Activated T-cell treated with anti-CD3 and anti-CD28 coated beads, Interleukin-2, amount 50 U/mL, for 72 hours (primary cell): ENCODE measurements at places on chromosomes 3 and 15.

DNA sequence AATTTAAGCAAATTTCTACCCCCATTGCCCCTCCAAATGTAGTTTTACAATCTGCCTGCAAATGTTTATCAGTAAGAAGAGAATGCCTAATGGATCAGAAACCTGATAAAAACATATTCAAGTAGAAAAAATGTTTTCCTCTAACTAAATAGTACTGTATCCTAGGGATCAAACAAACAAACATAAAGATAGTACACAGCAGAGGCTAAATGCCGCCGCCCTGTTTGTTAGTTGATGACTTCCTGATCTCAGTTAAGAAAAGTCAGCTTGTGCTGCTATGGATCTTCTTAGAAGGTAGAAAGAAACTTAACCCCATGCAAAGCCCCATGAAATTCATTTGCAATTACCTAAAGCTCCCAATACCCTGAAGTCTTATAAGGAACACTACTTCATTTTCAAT lies 387.3 kb upstream of the THBS1 start:
- DNase-seq = no peak

- DNase-seq = no peak
Measured at GRCh38 chr15:92963794-92964193, 63.7 kb downstream of the CHD2 start.

GRCh38 chr3:68482565-68482964 lies 449.8 kb downstream of the TAFA4 start:
- DNase-seq = no peak

DNA sequence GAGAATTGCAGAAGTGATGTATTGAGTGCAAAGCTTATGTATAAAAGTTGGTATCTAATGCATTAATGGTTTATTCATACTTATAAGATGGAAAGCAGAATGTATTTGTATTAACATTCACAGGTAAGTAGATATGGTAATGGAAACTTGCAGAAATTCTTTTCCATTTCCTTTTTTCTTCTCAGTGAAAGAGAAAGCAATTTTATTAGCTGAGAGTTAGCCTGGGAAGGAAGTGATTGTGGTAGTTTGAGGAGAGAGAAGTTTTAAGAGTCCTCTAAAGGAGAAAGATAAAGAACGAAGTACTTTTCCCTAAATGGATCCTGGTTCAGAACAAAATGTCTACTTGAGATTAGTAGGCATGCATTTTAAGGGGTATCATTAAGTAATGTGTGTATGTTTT lies 60.1 kb upstream of the OSTN start:
- no peak for DNase-seq

GRCh38 chr3:121619691-121620090 lies 26.5 kb downstream of the FBXO40 start:
- DNase-seq = no peak

GRCh38 chr15:35723852-35724251 lies 177.9 kb upstream of the DPH6 start:
- no peak for DNase-seq

DNA sequence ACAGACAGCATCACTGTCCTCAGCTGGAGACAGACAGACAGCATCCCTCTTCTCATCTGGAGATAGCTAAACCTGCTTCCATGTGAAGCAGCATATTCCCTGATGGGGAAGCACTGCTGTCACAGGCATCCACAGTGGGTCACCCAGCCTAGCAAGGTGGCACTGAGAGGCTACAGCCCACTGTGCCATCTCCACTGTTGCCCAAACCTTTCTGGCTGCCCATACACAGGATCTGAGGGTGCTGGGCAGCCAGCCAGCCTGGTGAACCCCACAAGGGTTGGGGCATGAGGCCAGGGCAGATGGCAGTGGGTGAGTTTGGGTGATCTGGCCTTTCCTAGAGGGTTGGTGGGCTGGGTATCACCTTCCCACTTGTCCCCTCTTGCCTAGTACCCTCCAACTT lies 11.7 kb downstream of the CHST13 start:
- DNase-seq = no peak

GRCh38 chr3:168476360-168476980 lies 380.7 kb upstream of the GOLIM4 start:
- DNase-seq = no peak

DNA sequence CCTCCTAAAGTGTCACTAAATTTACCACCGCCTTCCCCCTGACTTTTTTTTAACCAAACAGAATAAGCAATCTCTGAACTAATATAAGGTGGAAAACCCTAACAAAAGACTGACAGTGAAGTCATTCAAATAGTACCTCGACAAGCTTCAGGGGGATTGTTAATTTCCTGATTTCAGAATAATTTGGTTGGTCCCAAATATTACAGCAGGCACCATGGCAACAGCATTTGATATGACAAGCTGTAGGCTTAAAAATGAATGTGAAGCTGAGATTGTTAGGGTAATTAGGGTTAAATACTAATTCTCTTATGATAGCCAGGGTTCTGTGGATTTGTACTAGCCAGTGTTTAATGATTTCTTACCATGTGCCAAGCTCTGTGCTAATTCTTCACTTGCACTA lies 63.5 kb upstream of the GOLGA8B start:
- no peak for DNase-seq

DNA sequence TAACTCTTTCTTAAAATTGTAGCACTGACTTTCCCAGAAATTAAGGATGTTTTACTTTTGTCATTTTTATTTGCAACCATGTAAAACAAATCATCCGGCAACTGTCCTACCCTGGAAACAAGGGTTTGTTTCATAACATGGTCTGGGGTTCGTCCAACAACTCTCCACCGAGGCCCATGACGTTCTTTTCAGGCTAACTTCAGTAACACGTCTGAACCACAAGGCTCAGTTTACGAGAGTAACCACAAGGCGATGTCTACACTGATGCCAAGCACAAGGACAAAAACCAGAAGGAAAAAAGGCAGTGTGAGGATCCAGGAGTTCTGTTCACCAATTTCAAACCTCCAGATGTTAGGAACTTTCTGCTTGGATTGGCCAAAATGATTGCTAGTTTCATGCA lies 546.1 kb downstream of the NTRK3 start:
- DNase-seq = no peak

DNA sequence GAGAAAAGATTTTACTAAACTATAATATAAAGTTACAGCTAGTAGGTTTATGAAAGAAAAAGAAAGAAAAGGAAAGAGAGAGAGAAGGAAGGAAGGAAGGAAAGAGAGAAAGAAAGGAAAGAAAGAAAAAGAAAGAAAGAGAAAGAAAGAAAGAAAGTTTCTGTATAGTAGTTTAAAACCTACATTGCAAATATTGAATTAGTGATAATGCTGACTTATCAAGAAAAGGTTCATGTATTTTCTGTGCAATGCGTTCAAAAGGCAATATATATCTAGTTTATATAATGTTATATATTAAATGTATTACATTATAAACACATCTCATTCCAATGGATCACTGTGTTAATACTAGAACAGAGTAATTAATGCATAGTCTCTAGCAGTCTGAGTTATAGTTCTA lies 648.4 kb downstream of the ZBBX start:
- DNase-seq = no peak

- no peak for DNase-seq
Measured at GRCh38 chr3:16502347-16502908, 11.1 kb downstream of the RFTN1 start.

- no peak for DNase-seq
Measured at GRCh38 chr15:35583863-35584528, 38.0 kb upstream of the DPH6 start.

- DNase-seq = peak; percentile 1
Measured at GRCh38 chr15:70722266-70723121, 40.9 kb downstream of the UACA start.

DNA sequence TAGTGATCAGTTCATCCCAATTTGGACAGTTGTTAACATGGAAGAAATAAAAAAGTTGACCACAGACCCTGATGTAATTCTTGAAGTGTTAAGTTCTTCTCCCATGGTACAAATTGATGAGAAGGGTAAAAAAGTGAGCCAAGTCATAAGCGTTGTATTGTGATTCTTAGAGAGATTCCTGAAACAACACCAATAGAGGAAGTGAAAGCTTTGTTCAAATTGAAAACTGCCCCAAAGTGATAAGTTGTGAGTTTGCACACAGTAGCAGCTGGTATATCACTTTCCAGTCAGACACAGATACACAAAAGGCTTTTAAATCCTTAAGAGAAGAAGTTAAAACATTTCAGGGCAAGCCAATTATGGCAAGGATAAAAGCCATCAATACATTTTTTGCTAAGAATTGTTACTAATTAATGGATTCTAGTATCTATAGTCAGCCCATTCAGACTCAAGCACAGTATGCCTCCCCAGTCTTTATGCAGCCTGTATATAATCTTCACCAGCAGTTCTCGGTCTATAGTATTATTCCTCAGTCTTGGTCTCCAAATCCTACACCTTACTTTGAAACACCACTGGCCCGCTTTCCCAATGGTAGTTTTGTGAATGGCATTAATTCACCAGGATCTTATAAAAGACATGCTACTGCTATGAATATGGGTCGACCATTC lies 38.2 kb downstream of the CDIN1 start:
- DNase-seq = no peak

- DNase-seq = no peak
Measured at GRCh38 chr15:75844629-75845335, 1.5 kb downstream of the UBE2Q2 start.

DNA sequence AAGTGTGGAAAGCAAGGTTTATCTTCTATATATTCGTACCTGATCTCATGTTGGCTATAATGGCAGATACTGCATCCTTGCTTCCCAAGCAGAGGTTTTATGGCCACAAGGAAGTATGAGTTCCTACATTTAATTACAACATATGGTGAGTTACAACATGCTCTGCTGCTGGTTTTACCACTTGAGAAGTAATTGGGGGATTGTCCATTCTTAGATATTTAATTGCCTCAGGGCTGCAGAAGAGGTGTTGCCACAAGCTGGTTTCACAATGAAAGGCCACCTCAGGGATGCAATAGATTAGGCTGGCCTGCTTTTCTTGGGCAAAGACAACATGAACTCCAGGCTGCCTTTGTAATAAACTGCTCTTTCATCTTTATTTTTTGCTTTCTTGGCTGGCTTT lies 48.6 kb downstream of the RAP2B start:
- DNase-seq = no peak

DNA sequence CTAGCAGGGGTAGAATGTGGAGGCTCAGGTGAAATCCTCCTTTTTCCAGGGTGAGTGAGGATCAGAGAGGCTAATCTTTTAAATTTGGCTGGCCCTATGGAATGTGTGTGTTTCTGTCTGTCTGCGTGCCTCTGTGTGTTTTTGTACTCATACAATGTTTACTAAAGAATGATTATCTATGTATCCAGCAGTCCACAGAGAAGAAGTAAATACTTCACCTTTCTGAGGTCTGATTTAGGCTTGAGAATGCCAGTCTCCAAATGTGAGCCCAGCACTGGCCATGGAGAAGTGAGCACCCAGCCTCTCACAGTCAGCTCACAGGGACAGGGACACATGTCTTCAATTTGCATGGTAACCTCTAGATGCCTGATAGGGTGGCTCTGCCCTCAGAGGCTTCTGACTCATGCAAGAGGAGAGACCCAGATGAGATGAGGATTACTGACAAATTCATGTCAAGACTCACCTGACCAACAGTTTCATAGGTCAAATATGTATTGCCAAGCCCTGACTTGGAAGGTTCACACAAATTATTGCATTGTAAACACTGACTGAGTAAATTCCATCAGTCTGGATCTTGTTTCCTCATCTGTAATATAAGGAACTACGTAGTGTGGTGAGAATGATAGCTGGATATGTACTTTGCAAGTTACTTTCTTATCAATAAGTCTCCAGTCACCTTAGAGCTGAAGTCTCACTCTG lies 31.0 kb downstream of the ENTPD3 start:
- no peak for DNase-seq

DNA sequence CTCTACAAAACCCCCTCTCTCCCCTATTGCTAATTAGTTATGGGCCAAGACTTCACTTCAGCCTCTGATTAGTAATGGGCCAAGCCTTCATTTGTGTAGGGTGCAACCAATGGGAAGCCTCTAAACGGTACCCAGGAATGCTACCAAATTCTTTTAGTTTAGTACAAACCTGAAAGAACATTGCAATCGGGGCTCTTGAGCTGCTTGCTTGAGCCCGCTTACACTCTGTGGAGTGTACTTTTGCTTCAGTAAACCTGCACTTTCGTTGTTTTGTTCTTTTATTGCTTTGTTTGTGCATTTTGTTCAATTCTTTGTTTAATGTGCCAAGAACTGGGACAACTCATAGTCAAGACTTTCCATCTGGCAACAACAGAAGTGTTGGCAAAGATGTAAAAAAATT lies 26.2 kb downstream of the DNAAF4 start:
- DNase-seq = no peak

DNA sequence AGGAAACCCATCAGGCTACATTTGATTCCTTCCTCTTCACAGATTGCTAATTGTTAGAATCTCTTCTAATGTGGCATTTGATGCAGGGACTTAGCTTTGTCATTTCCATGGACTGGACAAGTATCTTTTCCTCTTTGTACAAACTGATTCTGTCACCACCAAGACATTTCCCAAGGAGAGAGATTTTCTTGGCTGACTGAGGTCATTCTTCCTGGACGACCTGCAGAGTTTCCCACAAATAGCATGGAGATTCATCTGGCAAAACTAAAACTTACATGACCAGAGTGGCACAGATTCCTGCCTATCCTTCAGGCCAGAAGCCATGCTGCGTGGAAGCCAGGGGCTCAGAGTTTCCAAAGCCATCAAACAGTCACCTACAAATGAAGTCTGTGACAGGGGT lies 269.2 kb upstream of the LRTM1 start:
- no peak for DNase-seq

DNA sequence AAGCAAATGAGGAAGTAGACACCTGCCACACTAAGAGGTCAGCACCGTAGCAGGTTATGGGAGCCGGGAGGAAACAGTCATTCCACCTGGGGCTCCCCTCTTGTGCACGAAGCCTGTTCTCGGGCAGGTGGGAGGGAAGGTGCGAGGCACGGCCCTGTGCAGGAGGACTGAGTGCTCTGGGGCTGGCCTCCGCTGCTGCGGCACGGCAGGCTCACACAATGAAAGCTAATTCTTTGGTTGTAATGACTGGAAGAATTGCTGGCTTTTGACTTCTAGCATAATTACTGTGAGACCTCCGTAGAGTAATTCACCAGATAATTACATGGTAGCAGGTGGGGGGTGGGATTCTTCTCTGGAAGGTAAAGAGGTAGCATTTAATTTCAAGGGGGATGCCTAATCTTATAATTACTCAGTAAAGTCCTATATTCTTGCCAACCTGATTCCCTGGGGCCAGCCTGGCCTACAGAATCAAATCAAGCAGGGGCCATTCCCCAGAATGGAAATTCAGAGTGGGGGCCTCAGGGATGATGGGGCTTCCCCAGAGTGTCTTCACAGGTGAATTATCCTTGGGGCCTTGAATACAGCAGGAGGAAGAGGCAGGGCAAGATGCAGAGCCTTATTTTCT lies 129.1 kb downstream of the TPRA1 start:
- no peak for DNase-seq

DNA sequence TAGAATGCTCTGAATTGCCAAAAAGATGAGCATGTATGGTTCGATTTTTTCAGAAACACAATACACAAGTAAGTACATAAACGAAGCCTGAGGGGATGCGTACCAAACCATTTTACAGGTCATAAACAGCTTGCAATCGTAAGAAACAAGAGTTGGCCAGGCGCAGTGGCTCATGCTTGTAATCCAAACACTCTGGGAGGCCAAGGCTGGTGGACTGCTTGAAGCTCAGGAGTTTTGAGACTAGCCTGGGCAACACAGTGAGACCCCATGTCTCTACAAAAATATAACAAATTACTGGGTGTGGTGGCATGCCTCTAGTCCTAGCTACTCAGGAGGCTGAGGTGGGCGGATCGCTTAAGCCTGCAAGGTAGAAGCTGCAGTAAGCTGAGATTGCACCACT lies 13.4 kb downstream of the TRA2B start:
- no peak for DNase-seq

- DNase-seq = peak; percentile 52
Measured at GRCh38 chr15:26889298-26889898, 22.5 kb downstream of the GABRA5 start.
